ENCODE measurements at places on chromosomes 3 and 15.

GRCh38 chr3:33877187-33877586, 78.8 kb downstream of the PDCD6IP start:
- peak; percentile 54 for DNase-seq

- DNase-seq: no peak
Observed at GRCh38 chr3:45009868-45010267, 16.2 kb upstream of the CLEC3B start.

GRCh38 chr3:126414961-126415660, 20.4 kb downstream of the CFAP100 start:
- DNase-seq: no peak

DNA sequence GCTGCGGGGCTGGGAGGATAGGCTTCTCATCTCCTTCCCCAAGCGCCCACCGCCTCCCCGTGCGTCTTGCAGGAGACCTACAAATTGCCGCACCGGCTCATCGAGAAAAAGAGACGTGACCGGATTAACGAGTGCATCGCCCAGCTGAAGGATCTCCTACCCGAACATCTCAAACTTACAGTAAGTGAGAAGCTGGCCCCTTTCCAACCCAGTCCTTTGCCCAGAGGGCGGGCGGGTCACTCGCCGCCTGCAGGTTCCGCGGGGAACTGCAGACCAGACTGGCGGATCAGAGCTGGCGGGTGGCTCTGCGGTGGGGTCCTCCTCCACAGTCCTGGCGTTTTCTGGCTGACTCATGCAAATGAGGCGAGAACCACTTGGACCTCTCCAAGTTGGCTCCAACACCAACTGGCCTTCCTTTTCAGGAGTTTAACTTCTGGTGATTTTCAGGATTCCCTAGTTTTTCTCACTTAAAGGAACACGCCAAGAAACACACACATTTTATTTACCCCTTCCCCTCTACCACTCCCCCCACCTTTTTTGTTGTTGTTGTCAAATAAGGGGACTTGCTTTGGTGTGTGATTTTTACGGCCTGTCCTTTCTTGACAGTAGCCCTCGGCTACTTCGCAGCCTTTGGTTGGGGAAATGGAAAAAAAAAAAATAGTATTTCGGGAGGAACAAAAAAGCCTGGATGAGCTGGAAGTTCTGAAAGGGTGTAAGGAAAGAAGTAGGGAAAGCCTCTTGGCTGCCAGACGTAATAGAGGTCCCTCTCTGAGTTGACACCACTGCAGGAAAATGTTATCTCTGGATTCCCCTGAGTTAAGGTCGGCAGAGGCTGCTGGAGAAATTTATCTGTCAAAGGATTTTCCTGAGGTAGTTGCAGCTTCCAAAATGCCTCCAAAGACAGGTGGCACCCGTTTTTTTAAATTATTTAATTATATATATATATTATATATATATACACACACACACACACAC, 1.3 kb downstream of the BHLHE40 start:
- peak; percentile 84 for DNase-seq

DNA sequence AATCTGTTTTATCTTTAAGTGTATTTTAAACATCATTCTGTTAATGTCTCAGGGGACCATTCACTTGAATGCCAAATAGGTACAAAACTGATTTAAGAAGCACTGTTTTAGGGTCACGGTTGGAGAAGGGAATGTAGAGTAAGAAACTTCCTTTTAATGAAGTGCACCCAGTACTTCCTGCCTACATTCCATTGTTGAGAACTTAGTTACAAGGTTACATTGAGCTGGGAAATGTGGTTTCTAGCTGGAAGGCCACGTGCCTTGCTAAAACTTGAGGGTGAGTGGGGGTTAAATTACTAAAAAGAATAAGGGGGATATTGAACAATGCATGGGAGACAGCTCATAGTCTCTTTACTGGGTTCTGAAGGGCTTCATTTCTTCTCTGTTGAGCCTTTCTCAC, 78.3 kb upstream of the TBC1D5 start:
- DNase-seq: no peak

DNA sequence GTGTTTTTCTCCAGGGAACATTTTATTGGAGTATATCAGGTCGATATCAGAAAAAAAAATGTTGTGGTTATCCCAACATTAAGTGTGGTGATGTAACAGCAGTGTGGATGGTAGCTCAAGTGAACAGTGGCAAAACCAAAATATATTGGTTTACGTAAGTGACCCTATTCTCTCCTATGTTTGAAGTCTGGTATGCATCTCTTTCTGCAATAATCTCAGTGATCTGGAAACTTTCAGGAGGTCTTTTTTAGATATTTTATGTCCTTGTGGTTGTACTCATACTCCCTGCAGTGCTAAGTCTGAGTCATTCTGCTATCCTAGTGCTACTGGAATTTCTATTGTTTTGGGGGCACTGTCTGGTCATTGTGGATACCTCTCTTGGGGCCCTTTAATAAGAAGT, 137.9 kb downstream of the SNRPN start:
- DNase-seq: no peak

DNA sequence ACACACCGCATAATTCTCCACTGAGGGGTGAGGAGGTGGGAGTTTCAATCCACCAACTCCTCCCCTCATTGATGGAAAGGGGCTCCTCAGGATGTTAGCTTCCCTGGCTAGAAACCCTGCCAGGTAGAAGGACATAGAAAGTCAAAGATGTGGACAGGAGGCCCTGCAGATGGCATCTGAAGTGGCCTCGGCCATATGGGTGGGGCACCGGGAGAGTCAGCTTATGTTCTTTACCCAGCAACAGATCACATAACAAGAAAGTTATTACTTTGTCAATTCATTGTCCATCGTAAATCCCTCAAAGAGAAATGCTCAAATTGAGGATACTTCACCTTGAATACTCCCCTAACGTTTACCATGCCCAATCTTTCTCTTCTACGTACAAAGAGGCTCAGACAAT, 97.3 kb upstream of the ARHGEF3 start:
- no peak for DNase-seq

DNA sequence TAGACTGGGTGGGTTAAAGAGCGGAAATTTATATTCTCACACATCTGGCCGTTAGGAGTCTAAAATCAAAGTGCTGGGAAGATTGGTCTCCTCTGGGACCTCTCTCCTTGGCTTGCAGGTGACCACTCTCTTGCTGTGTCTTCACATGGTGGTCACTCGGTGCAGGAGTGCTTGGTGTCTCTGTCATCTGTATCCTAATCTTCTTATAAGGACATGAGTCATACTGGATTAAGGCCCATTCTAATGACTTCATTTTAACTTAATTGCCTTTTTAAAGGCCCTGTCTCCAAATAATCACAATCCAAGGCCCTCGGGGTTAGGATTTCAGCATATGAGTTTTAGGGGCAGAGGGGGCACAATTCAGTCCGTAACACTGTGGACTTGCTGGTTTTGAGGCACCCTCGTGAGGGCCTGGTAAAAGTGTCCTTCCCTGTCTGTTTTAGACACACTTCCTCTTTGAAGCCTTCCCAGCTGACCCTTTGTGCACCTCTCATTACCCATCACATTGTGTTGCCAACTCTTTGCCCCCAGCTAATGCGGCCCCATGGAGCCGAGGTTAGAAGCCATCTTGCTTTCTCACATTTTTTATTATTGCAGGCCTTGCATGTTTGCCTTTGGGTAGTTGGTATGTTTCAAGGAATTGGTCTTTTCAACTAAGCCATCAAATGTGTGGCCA, 3.2 kb downstream of the XYLB start:
- no peak for DNase-seq

DNA sequence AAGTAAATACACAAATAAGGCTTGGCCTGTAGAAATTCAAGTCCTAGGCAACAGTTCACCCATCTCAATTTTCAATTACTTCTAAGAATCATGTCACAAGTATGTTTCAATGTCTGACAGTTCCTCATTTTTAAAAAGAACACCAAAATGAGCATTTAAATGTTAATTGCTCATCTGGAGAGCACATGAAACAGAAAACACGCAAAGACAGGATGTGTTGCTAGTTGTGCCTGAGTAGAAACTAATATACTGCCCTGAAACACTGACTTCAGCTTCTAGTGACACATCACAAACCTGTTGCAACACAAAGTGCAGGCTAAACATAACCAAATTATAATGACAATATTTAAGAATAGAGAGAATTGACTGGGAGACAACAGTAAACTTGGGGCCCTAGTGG, 167.3 kb upstream of the THBS1 start:
- DNase-seq: no peak

DNA sequence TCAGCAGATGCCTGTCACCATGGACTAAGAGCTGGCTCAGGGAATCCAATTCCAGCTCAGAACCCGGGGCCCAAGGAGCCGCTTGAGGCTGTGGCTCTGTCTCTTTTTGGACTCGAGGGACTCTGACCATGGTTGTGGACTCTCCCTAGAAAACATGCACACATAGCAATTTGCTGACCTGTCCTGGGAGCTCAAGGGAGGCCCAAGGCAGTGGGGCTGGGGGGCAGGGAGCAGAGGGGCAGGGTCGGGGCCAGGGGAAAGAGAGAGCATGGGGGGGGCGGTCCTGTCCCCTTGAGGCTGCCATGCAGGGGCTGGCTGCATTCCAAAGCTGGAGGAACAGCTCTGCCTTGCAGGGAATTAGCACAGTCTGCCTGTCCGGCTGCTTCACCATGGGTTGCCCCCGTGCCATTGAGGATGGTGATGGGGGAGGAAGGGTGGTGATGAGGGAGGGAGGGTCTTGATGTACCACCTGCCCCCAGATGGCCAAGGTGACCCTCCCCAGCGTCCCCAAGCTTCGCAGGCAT, 190.1 kb downstream of the GOLGA6L6 start:
- no peak for DNase-seq

GRCh38 chr15:73582851-73583379, 50.3 kb downstream of the NPTN start:
- no peak for DNase-seq

DNA sequence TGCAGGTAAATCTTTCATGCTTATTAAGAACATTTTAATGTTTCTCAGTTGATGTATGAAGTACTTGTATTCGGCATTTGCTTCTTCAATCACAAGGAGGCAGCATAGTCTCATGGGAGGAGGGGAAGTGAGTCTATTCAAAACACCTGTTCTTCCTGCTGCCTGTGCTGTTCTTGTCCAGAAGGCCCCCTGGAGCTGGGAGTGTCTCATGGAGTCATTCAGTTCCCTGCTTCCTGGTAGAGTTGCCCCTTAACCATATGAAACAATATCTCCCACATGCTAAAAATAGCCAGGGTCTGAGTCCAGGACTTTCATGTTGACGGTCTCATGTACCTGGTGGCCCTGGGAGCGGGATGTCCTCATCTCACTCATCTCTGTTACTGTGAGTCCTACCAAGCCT, 15.5 kb upstream of the PPP1R2 start:
- DNase-seq: peak; percentile 94

DNA sequence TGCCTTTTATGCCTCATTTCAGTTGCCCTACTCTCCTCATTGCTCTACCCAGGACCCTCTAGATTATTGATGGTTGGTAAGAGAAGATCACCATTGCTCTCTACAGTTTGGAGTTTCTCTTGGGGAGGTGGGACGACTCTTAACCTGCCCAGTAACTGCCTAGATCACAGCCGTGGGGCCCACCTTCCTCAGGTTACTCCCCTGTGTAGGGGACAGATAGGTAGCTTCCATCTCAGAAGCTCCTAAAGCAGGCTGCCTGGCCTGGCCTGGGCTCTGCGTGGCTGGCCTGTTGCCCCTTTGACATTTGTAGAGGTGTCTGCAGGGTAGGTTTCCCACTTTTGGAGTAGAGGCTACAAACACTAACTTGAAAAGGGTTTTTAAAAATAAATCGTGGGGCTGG, 42.7 kb downstream of the TRIM71 start:
- DNase-seq: no peak

DNA sequence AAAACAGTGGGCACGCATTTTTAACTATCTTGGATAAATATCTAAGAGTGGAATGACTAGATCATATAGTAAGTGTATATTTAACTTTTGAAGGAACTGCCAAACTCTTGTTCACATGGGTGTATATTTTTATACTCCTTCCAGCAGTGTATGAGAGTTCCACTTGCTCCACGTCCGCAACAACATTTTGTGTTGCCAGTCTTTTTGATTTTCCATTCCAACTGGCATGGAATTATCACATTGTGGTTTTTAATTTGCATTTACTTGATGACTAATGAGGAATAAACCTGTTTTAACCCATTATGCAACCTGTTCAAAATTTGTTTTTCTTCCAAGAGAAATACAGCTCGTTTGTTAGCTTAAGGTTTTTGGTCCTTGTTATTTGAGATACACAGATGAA, 51.6 kb downstream of the ZNF621 start:
- no peak for DNase-seq

DNA sequence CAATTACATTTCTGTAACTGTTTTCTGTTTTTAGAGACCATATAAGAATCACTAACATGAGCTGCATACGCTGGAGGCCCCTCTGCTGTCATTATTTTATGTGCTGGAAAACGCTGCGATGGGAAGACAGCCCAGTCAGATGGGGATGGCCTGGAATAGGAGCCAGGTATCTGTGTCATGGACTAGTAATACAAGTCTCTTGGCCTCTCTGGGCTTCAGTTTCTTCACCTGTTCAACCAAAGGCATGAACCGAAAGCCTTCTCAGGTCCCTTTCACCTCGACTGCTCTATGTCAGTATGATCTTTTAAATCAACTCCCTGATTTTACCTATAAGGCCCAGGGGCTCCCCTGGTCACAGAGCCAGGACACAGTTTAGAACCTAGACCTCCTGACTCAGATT, 14.6 kb upstream of the RFTN1 start:
- no peak for DNase-seq
